ENCODE measurements at places on chromosomes 16 and 17.

DNA sequence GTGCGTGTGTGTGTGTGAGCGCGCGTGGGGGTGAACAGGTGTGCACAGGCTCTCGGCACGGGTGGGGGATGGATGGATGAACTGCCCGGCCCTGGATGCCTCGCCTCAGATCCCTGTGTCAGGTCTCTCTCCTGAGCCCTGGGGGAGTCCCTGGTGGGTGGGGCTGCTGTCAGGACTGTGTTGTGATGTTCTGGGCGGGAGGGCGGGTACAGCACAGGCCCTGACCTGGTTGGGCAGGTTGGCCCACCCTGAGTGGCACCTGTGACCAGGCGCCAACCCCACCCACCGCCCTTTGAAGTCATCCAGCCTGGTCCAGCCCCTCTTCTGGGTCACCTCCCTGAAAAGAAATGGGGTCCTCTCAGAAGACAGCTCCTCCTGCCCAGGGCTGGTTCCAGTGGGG lies 41.6 kb upstream of the TAC4 start:
- no peak for DNase-seq

GRCh38 chr17:27180322-27180721 lies 113.6 kb upstream of the WSB1 start:
- DNase-seq, result no peak

DNA sequence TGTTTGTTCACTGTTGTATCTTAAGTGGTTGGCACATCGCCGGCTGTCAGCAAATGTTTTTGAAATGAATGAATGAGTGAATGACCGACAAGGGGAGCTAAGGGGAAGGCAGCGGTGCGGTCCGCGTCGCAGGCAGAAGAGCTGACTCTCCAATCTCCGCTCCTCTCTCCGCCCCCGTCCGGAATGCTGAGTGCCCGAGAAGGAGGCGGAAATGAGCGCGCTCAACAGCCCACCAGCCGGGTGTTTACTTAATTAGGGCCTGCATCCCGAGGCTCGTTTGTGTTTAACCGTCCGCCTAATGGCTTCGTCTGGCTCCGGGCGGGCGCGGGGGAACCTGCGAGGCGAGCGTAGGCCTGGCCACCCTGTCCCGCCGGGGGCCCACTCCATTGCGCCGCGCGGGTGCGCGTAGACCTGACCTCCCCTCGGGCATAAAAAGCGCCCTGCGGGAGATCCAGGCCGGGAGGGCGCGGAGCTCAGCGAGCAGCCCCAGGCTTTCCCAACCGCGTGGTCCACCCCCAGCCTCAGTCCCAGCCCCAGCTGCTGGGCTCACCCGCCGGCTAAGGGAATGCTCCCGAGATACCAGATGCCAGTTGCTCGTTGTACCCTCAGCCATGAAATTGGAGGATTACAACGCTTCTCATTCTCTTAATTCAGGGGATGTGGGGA lies 2.5 kb upstream of the CDH3 start:
- DNase-seq, result no peak

- DNase-seq, result no peak
Measured at GRCh38 chr16:19933740-19934139, 49.1 kb upstream of the GPRC5B start.

GRCh38 chr16:68332411-68333121 lies 21.7 kb downstream of the PRMT7 start:
- DNase-seq, result no peak

- DNase-seq, result no peak
Measured at GRCh38 chr16:86018487-86018886, 119.5 kb downstream of the IRF8 start.

GRCh38 chr16:79263425-79263824 lies 337.1 kb downstream of the MAF start:
- no peak for DNase-seq

All from effector memory CD8-positive, alpha-beta T cell (primary cell).